AG08395 (cell line): ENCODE measurements at places on chromosomes 11 and 22.

GRCh38 chr22:34842630-34843029, 223.3 kb upstream of the ISX start:
- no peak for DNase-seq

GRCh38 chr11:1157341-1157644, 460 bp upstream of the MUC5AC start:
- no peak for DNase-seq

DNA sequence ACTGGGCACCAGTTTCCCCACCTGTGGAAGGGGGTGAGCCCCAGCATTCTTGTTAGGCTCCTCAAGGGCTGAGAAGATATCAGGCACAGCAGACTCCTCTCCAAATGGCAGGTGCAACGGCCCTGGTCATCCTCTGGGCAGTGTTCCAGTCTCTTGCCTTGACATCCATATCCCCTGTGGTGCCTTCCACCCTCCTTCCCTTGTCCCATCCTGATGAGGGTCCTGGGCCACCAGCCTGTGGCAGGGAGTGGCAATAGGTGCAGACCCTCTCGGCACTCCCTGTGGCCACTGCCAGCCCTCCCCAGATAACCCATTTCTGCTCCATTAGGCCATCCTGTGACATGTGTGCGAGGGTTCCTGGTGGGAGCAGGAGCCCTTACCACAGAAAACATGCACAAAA, 78.8 kb upstream of the NECTIN1 start:
- no peak for DNase-seq

DNA sequence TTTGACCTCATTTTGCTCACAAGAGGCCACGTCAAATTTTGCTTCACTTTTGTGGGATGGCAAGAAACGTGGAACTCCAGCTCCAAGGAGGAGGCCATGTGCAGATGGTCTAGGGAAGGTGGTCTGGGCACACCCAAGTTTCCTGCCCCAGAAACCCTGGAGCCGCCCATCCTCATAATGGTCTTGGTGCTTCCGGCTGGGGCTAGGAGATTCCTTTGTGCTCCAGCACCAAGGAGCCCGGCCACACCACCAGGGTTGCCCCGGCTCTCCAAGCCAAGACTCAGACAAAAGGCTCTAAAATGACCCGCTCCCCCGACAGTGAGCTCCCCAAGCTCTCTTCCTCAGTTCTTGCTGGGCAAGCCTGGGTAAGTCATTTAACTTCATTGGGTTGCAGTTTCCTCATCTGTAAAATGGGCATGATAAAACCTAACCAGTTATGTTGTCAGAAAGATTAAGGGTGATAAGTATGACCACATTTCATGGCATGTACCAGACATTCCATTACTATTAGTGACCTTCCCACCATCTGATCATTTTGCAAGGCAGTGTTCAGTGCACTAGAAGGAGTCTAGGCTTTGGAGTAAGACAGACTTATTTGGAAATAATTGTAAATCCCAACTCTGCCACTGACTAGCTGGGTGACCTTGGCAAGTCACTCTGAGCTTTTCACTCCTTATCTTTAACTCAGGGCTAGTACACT, 23.3 kb downstream of the DKK3 start:
- DNase-seq, result peak; percentile 63

DNA sequence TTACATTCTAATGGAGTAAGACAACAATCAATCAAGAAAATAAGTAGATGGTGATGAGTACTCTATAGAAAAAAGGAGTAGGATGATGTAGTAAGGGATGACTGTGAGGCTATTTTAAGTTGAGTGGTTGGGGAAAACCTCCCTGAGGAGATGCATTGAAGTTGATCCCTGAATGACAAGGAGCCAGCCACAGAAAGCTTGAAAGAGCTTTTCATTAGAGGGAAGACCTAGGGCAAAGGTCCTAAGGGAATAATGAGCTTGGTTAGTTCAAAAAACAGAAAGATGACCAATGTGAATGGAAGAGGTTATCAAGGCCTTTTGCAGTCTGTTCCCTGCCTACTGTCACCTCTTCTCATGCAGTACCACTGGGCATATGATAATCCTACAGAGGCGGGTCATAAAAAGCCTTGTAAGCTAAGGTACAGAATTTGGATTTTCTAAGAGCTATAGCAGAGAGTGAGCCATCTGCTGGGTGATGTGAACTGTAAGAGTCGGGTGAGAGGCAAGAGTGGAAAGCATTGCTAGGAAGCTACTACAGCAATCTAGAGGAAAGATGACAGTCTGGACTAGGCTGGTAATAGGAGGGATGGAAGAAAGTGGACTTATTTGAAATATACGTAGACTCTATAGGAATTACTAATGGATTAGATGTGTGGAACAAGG, 3.1 kb downstream of the PPP2R1B start:
- DNase-seq, result no peak

DNA sequence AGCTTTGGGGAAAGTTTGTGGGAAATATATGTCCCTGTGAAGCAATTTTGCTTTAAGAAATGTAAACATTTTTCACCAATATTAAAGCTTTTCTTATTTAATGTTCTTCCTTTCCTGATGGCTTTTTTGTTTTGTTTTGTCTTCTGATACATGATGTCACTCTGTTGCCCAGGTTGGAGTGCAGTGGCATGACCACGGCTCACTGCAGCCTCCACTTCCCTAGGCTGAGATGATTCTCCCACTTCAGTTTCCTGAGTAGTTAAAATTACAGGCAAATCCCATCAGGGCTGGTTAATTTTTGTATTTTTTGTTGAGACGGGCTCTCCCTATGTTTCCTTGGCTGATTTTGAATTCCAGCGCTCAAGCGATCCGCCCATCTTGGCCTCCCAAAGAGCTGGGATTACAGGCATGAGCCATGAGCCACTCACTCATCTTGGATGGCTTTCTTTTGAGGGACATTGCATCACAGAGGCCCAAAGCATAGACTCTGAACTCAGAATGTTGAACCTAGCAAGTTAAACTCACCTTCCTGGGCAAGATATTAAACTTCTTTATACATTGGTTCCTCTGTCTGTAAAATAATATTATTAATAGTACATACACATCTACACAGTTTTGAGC, 651 bp upstream of the CARD16 start:
- DNase-seq, result peak; percentile 8

DNA sequence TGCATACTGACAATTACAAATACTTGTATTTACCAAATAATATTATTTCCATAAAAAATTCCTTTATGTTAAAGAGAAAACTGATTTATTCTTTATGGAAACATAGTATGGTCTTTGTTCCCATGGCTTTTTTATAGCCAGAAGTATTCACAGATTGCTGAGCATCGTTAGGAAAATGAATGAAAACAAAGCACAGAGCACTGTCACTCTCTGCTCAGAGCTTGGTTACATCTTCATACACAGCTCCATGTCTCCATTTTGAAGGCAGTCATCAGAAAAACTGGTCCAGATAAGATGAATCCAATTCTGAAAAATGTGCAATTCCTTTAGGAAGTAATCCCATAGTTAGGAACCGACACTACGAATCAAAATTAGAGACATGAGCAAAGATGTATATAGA, 9.0 kb upstream of the SLC6A5 start:
- no peak for DNase-seq

DNA sequence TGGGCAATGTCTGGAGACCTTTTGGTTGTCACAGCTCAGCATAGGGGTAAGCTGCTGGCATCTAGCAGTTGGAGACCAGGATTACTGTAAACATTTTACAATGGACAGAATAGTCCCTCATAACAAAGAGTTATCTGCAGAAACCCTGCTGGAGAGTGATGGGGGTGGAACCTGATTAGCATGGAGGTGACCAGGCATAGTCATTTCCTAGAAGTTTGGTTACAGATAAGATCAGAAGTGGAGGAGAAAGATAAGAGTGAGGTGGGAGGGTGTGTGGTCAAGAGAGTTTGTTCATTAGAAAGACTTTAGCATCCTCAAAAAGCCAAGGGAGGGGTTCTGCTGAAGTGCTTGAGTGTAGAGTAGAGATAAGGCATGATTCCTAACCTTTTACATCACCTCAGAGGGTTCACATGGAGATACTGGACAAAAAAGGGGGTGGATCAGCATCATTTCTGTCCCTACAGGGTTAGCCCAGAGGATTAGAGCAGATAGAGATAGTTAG, 38.8 kb downstream of the PRDM11 start:
- no peak for DNase-seq
